ENCODE measurements at places on chromosomes 13 and 19.

DNA sequence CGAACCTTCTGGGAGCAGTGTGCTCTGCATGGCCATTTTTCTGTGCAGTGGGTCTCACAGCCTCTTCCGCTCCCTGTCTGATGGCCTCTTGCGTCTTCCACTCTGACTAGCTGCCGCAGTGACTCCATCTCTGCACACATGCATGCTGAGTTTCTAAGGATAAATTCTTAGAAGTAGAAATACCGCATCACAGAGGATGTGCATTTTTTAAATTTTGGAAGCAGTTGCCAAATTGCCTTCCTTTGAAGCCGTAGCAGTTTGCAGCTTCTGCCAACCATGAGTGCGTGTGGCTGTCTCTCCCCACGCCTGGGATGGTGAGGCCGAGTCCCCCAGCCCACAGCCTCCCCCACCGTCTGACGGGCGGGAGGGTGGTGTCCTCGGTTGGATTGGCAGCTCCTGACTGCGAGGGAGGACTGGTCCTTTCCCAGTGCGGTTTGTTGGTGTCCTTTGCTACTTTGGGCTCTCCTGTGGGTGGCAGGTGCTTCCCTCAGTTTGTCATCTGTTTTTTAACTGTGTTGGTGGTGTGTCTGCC, 9.8 kb downstream of the FZR1 start:
- no peak for DNase-seq

DNA sequence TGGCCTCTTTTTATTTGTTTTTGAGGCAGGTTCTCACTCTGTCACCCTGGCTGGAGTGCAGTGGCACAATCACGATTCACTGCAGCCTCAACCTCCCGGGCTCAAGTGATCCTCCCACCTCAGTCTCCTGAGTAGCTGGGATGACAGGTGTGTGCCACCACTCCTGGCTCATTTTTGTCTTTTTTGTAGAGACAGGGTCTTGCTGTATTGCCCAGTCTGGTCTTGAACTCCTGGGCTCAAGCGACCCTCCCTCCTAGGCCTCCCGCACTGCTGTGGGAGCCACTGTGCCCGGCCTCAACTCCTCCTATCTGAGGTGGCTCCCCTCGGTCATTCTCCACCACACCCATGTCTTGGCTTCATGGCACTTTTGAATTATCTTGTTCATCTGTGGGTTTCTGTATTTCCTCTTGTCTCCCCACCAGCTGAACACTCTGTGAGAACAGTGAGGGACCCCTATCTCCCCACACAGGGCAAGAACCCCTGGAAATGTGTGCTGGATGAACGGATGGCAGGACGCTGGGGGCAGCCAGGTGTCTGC, 7.9 kb downstream of the CKM start:
- DNase-seq: no peak

DNA sequence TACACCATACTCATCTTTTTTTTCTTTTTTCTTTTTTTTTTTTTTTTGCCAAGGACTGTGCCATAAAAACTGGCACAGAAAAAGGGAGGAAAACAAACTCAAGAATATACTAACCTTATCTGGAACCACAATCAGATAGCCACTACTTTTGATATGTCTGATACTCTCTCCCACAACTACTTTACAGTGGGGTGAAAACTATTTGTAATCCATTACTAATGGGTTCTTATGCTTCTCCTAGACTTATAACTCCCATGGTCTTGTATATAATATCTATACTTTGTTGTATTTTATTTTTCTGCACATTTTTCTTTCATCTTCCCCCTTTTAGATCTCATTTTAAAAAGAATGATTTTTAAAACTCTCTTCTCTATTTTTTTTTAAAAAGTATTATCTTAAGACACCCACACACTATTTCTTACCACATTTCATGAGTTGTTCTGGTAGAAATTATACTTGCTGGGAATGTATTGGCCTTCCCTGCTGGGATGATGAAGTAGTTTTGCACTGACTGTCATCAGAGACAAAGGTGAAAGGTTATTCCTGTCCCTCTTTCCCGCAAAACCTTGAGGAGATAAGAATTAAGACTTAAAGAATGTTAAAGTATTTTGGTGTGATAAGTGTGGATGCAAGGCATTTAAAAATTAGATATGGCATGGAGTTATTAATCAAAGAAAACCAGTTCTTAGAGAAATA, 146.7 kb upstream of the KLF12 start:
- no peak for DNase-seq

- no peak for DNase-seq
Measured at GRCh38 chr19:39671739-39672363, 16.1 kb downstream of the LGALS16 start.

DNA sequence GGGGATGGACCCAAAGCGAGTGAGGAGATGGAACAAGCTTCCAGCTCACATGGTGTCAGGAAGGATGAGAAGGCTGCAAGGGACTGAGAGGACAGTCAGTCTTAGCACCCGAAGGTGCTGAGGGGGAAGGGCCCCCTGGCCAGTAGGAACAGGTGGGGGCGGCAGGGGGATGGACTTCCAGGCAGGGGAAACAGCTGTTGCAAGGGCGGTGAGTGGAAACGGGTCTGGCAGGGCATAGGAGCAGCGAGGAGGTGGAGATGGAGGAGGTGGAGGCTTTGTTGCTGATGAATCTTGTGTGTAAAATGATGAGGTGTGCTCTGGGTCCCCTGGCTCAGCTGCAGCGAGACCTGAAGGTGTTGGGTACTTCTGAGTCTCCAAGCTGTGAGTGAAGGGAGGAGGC, 1.2 kb downstream of the MAP1S start:
- DNase-seq: no peak

DNA sequence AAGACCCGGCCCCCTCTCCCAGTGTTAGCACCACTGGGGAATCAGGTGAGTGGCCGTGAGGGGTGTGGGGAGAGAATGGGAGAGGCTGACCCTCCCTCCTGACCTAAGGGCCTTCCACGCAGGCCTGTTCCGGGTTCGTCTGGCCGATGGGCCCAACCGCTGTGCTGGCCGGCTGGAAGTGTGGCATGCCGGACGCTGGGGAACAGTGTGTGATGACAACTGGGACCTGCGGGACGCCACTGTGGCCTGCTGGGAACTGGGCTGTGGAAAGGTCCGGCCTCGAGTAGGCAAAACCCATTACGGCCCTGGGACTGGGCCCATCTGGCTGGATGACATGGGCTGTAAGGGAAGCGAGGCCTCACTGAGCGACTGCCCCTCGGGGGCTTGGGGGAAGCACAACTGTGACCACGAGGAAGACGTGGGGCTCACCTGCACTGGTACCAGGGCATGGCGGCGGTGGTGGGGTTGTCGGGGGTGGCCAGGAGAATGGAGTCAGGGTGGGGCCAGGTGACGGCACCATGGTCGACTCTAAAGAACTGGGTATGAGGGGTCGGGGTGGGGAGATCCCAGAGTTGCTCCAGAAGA, 12.2 kb downstream of the SSC5D start:
- no peak for DNase-seq

GRCh38 chr13:49238621-49239020, 9.1 kb upstream of the CDADC1 start:
- DNase-seq: no peak
